ENCODE measurements at places on chromosomes 13 and 19. TPM values are rescaled to one million over a fixed set of nuclear protein-coding genes. Genes with fewer than 3 reads are reported as not detected.

The IGFL2 gene
- total RNA-seq: not detected

DNA sequence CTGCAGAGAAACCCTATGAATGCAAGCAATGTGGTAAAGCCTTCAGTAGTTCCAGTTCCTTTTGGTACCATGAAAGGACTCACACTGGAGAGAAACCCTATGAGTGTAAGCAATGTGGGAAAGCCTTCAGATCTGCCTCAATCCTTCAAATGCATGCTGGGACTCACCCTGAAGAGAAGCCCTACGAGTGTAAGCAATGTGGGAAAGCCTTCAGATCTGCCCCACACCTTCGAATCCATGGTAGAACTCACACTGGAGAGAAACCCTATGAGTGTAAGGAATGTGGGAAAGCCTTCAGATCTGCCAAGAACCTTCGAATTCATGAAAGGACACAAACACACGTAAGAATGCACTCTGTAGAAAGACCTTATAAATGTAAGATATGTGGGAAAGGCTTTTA is 14.7 kb downstream of the ZNF763 start:
- no peak overlapping the region for H3K4me3 ChIP-seq
- peaks cover 2% of the 10 kb centered on the region for H3K27me3 ChIP-seq
- H3K27ac ChIP-seq: no peak overlapping the region
- no peak for DNase-seq

DNA sequence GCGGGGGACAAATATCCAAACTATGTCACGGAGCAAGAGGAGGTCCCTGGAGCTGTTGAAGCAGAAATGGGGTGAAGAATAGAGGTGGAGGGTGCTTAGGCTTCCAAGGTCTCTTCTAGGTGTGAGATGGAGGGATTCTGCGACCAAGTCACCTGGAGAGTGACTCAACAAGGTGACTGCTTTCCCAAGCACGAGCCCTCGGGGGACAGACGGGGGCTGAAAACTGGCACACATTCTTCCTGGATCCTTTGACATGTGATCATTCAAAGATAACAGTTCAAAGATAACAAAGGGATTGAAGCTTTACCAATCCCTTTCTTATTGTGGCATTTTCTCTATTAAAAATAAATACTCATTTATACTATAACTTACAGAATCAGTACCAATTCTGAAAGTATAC is 2.2 kb upstream of the TEX101 start:
- H3K36me3 ChIP-seq: peaks cover 8% of the 10 kb centered on the region
- no peaks in the 10 kb centered on the region for H3K4me1 ChIP-seq
- no peak overlapping the region for H3K4me3 ChIP-seq

DNA sequence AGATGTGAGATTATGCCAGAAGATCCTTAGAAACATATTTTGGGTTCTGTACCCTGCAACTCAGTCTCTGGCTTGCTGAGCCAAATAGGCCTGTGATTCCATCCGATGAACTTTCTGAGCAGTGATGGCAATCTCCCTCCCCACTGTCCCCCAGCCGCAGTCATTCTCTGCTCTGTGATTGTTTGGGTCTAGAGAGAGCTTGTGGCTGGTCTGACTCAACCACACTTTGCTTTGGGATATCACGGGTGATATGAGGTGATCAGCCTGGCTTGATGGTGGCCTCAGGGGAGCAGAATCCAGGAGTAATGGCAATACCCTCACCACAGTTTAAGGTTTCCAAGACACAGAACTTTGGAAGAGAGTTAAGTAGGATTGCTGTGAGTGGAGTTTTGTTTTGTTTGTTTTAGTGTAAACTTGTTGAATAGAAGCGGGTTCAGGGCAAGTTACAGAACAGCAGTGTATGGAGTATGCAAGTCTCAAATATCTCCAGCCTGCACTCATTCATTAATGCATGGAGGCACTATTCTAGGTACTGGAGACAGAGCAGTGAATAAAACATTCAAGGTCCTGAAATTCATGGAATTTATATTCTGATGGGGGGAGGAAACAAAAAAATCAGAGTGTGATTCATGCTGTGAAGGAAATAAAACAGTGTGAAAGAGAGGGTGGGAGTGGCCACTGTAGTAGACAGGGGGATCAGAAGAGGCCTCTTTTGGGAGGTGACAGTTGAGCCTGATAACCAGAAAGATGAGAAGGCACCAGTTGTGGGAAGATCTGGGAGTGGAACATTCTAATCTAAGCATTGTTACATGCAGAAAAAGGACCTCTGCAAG is 5.3 kb downstream of the SAMD4B start:
- H3K4me1 ChIP-seq: peaks cover 24% of the 10 kb centered on the region
- H3K27ac ChIP-seq: no peak overlapping the region

DNA sequence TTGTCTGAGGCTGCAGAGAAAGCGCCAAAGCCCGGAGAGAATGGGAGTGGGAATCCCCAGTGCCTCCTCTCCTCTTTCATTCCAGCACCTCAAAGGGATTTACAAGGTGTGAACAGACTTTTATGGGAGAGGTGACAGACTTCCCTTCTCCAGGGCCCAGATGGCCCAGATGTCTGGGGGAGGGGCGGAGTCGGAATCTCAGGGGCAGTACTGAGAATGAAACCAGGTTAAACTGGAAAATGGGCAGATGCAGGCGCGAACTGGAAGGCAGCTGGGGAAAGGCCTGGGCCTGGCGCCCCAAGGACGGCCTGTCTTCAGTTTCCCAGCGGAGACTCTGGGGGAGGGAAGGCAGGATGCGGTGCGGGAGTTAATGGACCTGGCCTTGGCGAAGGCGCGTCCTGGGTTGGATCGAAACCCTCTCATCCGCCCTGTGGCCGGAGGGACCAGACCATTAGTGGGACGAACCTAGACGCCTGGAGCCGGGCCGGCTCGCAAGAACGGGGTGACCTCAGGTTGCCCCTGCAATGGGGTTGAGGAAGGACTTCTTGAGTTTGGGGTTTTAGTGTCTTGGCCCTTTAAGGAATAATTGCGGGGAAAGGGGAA is 592 bp upstream of the TRIP10 start:
- H3K36me3 ChIP-seq: peaks cover 14% of the 10 kb centered on the region
- peak overlapping the region; percentile 73 for H3K27ac ChIP-seq
- peak overlapping the region; percentile 90 for H3K4me3 ChIP-seq
- peak; percentile 22 for DNase-seq
